ENCODE measurements at places on chromosomes 12 and 14.

DNA sequence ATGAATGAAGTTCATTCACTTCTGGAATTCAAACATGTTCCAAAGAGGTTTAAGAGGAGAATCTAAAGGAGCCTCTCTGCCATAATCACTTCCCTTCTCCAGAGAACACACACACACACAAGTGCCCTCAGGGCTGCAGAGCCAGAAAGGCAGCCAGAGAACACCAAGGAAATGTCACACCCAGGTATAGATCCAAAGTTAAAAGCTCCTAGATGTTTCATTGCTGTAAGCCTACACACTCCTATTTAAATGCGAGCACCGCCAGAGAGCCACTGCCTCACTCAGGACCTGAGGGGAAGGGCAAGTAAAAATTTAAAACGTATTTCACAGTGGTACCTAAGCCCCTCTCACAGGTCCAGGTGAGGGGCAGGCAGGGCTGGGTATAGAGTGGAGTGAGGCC is 82.4 kb downstream of the TTC9 start:
- DNase-seq: no peak

GRCh38 chr12:90897316-90897715 is 57.7 kb downstream of the CCER1 start:
- DNase-seq: no peak

- DNase-seq: peak; percentile 79
Observed at GRCh38 chr12:56205445-56205844, 16.2 kb upstream of the SMARCC2 start.

DNA sequence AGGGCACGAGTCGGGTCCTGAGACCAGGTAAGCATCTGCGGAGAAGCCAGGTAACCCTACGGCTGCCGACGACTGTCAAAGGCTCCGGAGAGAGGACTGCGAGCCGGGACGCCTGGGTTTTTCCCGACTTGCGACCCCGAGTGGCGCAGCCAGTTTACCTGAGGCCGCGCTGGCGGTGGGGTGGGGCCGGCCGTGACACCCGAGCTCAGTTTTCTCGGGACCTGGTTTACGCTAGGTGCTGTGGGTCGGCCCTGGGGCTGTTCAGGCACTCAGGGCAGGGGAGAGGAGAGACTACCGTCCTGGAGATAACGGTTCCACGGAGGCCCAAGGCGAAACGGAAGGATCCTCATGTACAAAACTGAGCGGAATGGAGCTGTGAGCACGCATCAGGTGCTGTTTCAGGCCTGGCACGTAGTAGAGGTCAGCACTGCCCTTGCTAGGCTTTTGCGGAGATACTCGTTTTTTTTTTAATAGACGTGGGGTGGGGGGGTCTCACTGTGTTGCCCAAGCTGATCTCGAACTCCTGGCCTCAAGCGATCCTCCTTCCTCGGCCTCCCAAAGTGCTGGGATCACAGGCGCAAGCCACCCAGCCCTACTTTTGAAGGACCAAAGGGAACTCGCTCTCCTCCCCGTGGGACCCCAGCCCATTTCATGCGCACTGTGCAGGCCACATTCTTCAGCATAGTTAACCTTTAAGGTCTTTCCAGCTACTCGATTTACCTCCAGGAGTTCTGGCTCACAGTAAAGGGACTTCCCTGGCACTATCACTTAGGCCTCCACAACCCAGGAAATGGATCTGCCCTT is 471 bp downstream of the MTRFR start:
- DNase-seq: peak; percentile 54

- DNase-seq: no peak
Observed at GRCh38 chr14:104930526-104931303, 6.0 kb downstream of the PLD4 start.

DNA sequence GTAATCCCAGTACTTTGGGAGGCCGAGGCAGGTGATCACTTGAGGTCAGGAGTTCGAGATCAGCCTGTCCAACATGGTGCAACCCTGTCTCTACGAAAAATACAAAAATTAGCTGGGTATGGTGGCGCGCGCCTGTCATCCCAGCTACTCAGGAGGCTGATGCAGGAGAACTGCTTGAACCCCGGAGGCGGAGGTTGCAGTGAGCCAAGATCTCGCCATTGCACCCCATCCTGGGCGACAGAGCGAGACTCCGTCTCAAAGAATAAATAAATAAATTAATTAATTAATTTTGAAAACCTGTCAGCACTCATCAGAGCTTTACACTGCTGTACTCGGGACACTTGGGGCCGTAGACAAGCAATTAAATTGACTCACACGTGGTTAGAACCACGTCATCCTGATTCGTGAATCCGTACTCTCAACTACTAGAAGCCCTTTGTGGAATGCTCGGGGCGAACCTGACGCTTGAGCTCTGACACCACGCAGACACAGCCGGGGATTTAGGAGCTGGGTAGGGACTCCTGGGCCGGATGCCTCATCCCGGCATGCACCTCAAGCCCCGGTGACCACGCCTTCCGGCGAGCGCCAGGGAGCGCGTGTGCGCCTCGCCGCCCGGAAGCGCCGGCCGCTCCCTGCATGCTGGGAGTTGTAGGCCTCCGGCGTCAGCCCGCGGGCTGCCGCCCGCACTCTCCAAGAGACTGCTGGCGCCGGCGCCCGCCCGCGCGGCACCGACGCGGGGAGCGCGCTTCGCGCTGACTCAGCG is at the start of gene XPOT:
TSS of gene XPOT (plus strand) at position 686 of the 763 bp plus-strand sequence. CDS start 5,644 bp downstream, outside the sequence.
- DNase-seq: peak; percentile 98

DNA sequence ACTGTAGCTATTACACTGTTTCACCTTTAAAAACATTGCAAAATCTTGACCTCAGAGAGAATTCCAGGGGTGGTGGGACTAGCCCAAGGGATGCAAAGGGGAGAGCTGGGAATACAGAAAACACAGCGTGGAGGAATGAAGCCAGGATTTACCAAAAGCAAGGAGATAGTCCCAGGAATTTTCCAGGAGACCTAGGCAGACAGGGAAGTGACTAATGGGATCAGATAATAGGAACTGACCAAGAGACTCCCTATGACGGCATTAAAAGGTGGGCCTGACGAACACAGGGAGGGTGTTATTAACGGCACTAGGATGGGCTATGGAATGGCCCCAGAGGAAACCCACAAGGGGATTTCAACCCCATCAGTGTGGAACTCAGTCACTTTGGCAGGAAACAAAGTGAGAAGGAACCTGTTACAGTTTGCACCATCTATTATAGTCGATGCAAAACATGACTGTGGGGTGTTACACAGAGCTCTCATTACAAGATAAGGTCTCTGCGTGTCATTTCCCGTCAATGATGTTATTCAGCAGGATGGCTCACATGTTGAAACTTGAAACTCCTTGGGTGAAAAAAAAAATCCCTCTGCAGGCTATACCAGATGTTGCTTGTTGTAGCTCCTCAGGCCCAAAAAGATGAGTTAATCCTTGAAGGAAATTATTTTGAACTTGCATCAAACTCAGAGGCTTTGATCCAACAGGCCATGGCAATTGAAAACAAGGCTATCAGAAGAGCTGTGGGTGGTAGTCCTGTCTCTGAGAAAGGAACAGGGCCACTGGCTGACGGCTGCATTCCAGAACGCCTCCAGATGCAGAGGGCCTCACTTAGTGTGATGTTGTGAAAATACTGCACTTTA is 58.7 kb downstream of the DRAM1 start:
- DNase-seq: peak; percentile 69

DNA sequence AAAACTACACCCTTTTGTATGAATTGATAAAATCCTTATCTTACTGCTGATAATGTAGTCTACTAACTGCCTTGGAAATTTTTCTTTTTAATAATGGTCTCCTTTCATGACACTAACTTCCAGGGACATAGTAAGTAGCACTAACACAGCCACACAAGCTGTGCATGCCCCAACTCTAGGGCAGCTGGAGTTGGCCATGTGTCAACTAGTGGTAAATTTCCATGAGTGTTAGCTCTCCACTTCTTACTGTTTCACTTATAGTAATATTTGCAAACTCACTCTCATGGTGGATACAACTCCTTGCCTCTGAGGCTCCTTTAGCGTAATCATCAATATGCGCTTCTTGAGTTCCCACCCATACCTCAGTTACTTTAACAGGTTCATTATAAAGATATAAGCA is 38.0 kb downstream of the LGR5 start:
- DNase-seq: no peak

GRCh38 chr14:61398221-61398620 is 76.8 kb downstream of the PRKCH start:
- no peak for DNase-seq

GRCh38 chr12:75635606-75636444 is 124.4 kb upstream of the KRR1 start:
- no peak for DNase-seq

DNA sequence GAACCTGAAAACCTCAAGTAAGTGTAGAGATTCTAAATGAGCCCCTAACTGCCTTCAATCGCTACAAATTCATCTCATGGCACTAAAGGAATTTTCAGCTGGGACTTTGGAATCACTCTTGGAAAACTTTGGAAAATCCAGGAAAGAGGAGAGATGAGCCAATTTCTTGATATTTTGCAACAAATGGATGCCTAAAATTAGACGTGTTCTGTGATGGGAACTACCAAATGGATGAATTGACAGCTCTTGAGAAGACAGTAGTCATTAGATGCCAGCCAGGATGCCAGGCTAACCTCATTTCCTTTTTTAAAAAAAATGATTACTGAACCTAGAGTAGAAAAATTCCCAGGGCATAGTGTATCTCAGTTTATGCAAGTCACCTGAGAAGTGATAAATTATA is 78.3 kb downstream of the NPAS3 start:
- DNase-seq: no peak

GRCh38 chr12:132583411-132583710 is 27.0 kb downstream of the LRCOL1 start:
- DNase-seq: no peak

Measured in hematopoietic multipotent progenitor cell treated with erythropoietin and hydrocortisone succinate and interleukin-3 and kit ligand, for 4 days (in vitro differentiated cells).